ENCODE measurements at places on chromosomes 2 and 18.

DNA sequence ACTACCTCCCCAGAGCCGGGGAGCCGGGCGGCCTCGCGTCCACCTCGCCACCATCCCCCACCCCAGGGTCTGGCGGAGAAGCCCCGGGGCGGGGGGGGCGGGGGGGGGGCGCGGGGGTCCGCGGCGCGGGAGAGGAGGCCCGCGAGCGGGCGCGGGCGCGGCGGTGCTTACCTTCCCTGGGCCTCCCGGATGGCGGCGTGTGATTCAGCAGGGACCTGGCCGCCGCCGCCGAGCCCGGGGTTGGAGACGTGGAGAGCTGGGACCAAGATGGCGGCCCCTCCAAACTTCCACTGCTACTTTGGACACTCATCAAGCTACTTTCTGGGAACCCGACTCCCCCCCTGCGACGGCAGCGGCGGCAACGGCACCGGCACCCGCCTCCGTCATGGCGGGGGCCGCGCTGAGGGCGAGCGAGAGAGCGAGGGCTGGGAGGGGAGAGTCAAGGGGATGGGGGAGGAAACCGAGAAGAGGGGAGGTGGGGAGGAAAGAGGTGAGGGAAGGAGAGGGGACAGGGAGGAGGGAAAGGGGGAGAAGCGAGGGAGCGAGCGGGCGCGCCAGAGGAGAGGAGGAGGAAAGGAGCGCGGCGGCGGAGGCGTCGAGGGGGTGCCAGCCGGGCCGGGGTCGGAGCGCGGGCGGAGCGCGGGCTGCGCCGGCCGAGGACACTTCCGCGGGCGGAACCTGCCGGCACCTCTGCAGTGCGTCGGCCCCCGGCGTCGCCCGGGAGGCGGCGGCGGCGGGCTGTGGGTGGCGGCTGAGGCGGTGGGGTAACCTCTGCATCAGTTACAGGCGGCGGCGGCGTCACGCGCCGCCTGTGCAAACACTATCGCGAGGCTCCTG, at the start of gene TLK1:
Gene TLK1 (minus strand): TSS at position 775 of the 837 bp plus-strand sequence. CDS start 465 bp downstream, at position 310.
- DNase-seq: peak; percentile 85

- DNase-seq: no peak
Measured at GRCh38 chr2:134402410-134402809, 148.5 kb downstream of the MGAT5 start.

DNA sequence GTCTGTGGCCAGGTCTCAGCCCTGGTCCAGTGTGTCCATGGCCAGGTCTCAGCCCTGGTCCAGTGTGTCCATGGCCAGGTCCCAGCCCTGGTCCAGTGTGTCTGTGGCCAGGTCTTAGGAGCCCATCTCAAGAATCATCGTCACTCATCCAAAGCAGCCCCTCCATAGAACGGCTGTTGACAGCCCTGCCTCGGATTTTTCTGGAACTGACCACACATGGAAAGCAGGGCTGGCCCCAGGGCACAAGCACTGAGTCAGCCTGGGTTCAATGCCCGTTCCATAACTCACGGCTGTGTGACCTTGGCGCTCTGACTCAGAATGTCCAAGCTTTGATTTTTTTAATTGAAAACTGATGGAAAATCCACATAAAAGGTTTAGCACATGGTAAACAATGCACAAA, 59.9 kb upstream of the SNTG2 start:
- DNase-seq: no peak

DNA sequence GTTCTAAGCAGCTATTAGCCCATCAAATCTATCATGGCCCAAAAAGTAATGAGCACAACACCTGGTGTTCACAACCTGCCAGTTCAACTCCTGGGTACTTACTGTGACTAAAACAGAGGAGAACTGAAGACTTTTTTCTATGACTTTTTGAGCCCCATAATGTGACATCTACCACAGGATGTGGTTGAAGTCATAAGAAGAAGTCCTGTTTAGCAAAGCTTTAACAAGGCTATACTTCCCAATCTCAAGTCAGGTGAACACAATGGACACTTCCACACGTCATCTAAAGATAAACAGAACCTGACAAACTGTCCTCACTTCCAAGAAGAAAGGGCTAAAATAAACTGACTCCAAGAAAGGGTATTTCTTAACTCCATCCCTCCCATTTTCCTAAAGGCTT, 138.8 kb downstream of the ATAD2B start:
- DNase-seq: peak; percentile 16

DNA sequence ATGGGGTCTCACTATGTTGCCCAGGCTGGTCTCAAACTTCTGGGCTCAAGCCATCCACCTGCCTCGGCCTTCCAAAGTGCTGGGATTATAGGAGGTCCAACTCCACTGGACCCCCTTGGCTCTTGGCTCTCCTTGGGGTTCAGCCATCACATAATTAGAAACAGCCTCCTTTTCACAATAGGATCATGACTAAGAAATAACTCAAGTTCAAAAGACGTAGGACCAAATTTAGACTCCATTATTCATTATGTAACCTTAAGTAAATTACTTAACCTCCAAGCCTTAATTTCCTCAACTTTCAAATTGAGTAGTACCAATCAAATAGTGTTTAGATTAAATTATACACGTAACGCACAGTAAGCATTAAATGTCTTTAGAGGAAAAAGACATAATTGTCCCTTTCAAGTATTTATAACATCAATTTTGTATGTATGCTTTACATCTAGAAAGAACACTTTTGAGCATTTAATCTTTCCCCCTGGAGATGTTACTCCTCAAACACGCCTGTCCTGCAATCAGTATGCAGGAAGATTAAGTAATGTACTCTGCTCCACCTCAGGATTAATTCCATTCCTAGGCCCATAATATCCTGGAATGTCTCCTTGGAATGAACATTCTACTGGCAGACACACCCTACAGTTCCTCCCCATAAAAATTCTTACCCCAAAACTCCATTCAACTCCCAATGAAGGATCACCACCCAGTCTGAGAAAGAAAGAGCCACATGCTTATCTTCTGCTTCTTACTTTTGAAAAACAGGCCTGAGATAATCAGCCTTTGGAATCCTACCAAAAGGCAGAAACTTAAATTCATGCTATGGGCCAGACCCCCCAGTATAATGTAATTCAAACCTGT, 49.1 kb downstream of the COBLL1 start:
- no peak for DNase-seq

GRCh38 chr2:140601801-140602200, 1529.0 kb downstream of the LRP1B start:
- DNase-seq: no peak

- no peak for DNase-seq
Measured at GRCh38 chr2:179193759-179194394, 70.8 kb downstream of the SESTD1 start.

DNA sequence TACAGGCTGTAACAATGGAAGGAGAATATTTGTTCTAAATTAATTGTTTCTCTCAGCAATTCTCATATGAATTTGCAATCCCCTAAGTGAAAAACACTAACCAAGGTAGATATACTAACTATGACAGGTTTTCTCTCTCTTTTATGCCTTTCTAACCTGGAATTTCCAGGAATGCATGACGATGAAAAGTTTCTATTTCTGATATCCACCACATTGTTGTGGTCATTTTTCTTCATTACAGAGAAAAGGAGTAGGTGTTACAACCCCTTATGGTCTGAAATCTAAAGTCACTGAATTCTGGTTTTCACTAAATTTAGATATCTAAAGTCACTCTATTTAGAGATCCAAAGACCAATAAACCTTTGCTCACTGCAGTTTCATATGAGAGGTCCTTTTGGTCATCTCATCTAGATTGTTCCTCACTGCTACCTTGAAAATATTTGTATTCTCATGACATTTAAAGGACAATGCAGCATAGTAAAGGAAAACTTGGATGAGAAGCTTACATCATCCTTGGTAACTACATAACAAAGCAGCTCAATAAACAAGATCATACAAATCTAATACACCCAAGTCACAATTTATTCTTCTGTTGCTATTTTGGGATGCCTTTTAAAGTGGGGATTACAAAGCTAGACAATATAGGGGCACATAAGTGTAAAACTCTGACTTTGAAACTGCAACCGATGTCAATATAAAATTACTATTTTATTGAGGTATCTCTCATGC, 85.8 kb downstream of the TCF4 start:
- DNase-seq: no peak

DNA sequence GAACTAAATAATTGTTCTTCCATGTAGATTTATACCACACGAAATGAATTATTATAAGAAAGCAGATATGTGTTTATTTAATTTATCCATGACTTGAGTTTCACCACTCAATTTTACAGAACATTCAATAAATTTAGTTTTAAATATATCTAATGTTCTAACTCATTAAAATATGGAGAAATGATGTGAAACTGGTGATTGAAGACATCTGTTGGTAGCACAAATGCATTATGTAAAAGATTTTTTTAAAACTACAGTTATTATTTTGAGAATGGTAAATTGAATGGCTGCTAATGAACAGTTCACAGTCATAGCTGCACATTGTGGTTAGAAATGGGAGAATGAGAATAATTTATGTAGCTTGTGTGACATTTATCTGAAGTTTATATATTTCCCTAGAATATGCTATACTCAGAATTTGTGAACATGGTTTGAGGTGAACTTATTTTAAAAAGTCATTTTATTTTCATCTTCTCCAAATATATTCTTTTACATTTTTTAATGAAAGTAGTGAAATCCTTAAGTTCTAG, 203.5 kb downstream of the DPP4 start:
- no peak for DNase-seq

DNA sequence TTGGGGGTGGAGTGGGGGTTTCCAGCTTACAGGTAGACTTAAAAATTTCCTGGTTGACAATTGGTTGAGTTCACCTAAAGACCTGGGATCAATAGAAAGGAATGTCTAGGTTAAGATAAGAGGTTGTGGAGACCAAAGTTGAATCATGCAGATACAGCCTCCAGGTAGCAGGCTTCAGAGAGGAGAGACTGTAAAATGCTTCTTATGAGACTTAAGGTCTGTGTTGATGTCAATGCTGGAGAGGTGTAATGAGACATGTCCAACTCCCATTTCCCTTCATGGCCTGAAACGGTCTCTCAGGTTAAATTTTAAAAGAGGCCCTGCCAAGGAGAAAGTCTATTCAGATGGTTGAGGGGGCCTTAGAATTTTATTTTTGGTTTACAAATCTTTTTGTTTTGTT, 38.5 kb upstream of the RND3 start:
- no peak for DNase-seq

DNA sequence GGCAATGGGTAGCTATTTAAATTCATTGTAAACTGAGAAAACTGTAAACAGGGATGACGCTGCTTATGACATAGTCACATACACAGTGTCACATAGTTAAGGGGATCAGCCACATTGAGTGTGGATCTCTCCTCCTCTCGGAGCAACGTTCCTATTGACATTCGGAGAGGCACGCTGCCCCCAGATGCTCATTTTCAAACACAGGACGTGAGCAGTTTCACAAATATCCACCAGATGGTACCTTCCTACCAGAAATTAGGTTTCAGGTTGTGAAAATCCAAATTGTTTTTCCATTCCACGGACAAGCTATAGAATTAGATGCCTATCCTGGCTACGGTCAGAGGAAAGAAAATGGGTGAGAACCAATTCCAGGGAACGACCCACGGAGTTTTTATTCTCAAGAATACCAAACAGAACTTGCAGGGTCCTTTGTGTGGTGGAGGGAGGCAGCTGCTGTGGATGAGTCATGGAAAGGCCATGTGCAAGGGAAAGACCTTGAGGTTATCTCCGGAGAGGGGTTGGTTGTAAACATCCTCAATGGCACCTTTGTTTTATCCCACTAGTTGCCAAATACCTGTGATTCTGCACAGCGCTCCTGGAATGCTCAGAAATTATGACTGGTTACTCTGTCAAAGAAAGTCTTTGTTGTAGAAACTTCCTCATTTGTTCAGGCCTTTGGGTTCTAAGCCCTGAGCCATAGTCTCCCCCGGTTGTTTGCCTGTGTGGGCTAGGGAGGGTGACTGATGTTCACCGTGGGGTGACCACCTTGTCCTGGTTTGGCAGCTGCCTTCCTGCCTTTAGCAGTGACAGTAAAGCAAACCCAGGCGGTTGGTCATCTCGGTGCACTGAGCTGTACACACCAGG, 88.0 kb downstream of the ACTR3 start:
- no peak for DNase-seq

DNA sequence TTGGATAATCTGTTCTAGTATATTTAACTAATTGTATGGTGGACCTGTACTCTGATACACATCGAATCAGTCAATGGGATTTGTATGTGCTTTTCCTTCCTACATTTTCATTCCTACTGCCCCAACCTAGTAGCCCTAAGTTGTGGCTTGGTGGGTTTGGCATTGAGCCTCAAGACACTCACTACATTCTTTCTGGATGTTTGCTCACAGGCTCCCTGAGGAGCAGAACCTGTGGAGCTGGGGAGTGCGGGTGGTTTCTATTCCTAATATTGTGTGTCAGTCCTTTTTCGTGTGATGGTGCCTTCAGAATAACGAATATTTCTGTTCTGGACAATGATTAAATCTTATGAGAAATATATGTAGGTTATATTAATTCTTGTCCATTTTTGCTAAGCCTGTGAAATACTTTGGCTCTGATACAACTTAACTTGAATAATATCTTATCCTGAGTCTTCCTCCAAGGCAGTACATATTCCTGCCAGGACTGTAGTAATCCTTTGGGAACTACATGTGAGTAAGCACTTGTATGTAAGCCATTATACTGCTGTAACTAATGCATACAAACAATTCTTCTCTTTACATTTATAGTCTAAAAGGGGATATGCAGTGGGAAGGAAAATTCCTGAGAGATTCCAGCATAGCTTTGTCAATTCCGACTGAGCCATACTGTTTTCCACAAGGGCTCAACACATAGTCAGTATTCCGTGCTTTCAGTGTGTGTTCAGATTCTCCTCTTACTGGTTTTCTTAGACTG, 150.6 kb downstream of the AGPS start:
- DNase-seq: no peak

- DNase-seq: no peak
Measured at GRCh38 chr18:10232062-10232461, 222.4 kb upstream of the APCDD1 start.

DNA sequence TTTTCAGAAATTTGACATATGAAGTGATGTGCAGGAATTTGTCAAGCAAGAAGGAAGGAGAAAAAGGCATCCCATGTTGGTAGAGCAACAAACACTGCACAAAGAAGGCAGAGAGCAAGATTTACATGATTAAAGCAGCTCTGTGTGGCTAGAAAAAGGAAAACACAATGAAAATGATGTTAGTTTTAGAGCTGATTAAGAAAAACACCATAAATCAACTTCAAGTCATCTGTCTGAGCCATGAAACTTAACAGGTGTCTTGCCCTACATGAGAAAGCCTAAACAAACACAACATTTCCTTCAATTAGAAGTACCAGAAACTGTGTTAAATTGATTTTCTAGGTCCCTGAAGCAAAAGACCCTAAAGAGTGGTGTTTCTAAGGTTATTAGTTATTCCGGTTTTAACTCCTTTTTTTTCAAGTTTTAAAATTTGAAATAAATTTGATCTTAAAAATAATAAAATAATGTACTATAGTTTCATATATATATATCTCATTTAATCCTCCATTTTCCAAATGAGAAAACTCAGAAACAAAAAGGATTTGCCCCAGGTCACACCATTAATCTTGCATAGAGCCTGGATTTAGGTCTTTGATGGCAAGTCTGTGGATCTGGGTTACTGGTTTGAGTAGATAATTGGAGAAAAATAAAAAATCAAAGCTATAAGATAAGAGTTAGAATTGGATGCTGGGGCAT, 8.6 kb upstream of the DSC1 start:
- DNase-seq: no peak

GRCh38 chr2:159637240-159637639, 20.9 kb upstream of the BAZ2B start:
- no peak for DNase-seq
